ENCODE measurements at places on chromosomes 1 and 21.

DNA sequence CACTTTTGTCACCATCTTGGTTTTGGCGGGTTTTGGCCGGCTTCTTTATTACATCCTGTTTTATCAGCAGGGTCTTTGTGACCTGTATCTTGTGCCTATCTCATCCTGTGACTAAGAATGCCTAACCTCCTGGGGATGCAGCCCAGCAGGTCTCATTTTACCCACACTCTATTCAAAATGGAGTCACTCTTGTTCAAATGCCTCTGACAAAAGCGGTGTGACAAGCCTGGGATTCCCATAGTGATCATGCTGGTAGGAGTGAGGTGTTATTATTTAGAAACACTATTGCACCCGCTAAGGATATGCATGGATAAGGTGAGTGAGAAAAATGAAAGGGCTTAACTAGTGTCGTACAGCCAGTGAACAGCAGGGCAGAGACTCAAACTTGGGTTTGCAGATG is 111.7 kb upstream of the COA6 start:
- DNase-seq: no peak

DNA sequence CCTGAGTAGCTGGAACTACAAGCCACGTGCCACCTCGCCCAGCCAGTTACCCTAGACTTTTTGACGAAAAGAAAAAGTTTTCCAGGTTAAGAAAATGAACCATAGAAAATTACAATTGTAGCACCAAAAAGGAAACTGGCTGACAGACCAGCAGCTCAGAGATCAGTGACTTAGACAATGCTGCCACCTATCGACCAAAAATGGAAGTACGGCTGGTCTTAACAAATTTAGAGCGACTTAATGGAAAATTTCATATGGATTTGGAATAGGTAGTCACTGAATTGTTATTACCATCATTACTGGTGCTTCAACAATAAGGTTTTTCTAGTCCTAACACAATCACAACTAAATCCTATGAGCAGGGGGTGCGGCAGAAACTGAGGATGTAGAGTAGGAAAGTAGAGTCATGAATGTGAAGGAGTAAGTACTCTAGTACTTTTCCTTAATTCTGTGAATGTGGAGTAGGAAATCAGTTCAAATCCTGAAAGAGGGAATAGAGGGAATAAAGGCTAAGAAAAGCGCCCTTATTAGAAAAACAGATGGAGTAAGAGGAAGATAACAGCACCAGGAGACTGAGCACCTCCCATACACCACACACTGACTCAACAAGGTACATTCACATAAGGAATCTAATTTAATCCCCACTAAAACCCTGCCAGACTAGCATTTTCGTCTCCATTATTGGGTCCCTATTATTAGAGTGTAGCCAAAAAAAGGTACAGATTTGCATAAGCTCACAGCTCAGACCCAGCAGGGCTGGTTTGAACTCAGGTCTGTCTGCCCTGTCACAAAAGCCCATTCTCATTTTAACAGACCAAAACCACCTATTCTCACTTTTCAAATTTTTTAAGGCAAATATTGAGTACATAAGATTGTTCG is 37.9 kb upstream of the MGST3 start:
- DNase-seq: peak; percentile 42

- DNase-seq: no peak
Measured at GRCh38 chr1:207993477-207994445, 82.8 kb upstream of the CD34 start.

- peak; percentile 36 for DNase-seq
Measured at GRCh38 chr1:40032240-40032891, 8.2 kb upstream of the CAP1 start.

GRCh38 chr1:239428120-239428710 is 41.8 kb downstream of the CHRM3 start:
- no peak for DNase-seq

GRCh38 chr1:6691507-6691906 is 10.1 kb downstream of the DNAJC11 start:
- no peak for DNase-seq

DNA sequence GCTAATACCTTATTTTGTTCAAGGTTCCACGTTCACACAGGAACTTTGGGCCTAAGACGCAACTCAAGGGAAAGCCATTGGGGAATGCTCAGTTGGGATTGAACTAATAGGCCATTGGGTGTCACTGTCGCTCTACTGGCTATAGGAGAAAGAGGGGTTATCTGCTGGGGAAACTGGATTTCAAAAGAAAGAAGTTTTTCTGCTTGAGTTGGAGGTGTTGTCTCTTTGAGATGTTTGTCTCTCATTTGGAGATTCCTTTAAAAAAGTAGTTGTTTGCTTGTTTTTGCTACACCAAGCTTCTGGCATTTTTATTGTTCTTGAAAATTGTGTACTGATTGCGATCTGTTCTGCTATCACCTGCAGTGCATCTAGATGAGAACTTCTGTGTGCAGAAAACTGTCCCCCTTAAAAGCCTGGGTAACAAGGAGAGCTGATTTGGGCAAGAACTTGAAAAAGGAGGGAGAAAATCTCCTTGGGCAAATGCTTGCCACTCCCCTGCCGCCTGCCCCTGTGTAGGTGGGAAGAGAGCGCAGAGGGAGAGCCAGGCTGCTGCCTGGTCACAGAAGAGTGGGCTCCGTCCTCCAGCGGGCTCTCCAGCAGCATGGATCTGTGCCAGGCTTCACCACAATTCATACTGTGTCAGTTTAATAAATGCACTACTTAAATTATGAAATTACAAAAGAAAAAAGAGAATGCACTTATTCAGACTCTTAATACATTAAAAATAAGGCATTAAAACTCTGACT is 39.9 kb downstream of the PEX14 start:
- peak; percentile 67 for DNase-seq

DNA sequence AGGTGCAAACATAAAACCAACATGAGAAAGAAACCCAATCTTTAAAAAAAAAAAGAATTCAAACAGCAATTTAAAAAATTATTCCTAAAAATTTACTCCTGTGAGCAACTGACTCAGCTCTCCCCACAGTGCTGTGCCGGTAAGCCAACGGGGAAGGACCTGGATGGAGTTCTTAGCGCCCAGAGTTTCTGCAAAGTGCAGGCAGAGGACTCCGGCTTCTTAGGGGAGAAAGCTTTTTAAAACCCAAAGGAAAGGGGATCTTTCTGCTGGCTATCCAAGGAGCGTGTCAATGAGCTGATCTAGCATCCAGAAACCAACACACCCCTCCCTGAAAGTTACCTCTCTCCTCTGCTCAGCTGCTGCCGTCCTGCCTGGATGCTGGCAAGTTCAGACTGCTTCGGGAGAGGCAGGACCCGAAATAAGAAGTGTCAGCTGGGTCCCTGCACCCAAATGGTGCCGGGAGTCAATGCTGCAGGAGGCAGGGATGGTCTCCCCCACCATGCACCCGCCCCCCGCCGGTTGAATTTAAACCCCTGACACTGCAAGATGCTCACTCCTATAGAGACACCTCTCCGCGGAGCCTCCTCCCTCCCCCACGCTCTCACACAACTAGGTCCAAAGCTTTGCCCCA is 32.2 kb upstream of the H6PD start:
- DNase-seq: no peak

GRCh38 chr21:35585155-35585554 is 475.2 kb downstream of the SETD4 start:
- DNase-seq: no peak

- no peak for DNase-seq
Measured at GRCh38 chr1:201375169-201375568, 2.3 kb downstream of the TNNT2 start.

DNA sequence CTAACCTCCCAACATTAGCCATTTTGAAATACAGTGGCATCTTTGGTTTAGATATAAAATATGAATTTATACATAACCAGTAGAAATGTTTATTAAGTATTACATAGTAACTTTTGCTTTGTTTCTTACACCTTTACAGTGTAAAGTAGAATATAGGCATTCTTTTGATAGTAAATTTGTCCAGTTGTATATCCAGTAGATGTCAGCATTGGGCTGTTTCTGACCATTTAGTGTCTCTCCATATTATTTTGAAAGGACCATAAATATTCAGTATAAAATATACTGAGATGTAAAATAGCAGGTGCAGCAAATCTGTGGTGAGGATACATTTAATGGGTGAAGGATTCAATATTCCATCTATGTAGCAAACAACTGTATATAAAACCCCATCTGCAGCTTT is 115.8 kb upstream of the ZRANB2 start:
- DNase-seq: peak; percentile 38

DNA sequence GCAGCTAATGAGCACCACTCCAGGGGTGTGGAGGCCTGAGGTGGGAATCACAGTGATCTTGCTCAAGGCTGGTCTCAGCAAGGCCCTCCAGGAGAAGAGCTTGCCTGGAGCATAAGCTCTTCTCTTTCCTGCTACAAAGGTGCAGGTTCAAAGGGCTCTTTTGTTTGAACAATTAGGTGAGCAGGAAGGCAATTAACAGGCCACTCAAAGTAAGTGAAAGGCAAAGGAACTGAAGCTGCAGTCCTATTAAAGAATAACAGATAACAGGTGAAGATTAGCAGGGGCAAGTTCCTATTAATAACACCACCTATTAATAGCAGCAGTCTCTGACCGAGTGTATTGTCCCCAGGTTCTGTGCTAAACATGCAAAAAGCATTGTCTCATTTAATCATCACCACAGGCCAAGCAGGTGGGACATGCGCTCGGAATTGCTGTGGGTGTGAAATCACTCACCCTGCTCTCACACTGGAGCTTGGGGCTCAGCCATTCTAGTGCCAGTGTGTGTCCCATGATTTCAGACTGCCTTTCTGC is 113.8 kb downstream of the RHOU start:
- peak; percentile 15 for DNase-seq
